Calu3 (cell line): ENCODE measurements at places on chromosomes 6 and 20. TPM values are rescaled to one million over a fixed set of nuclear protein-coding genes. Genes with fewer than 3 reads are reported as not detected.

- DNase-seq, result no peak
Measured at GRCh38 chr20:20520776-20521175, 152.9 kb downstream of the INSM1 start.

- peak; percentile 56 for DNase-seq
Measured at GRCh38 chr20:49712996-49713752, 504 bp downstream of the B4GALT5 start.

Gene PRR18
- total RNA-seq, result 0.19 TPM in 1 of 2 replicates, not detected in the other

Gene F13A1
- total RNA-seq, result not detected in 2 replicates

Gene HLA-DQB1
- 139 and 190 TPM in 2 replicates for total RNA-seq
